Left renal cortex interstitium (tissue), 4 donors: ENCODE measurements at places on chromosomes 2 and 18. TPM values are rescaled to one million over a fixed set of nuclear protein-coding genes. Genes with fewer than 3 reads are reported as not detected.

GRCh38 chr2:39419282-39420223, 17.5 kb downstream of the MAP4K3 start:
- DNase-seq, result no peak

- no peak for DNase-seq
Measured at GRCh38 chr2:41937921-41938708, 109.7 kb upstream of the PKDCC start.

GRCh38 chr2:1567556-1568344, 154.5 kb downstream of the TPO start:
- DNase-seq, result no peak

GRCh38 chr18:48837676-48838075, 113.1 kb downstream of the SMAD7 start:
- DNase-seq, result no peak

- DNase-seq, result no peak
Measured at GRCh38 chr18:10057894-10058791, 144.3 kb downstream of the VAPA start.

DNA sequence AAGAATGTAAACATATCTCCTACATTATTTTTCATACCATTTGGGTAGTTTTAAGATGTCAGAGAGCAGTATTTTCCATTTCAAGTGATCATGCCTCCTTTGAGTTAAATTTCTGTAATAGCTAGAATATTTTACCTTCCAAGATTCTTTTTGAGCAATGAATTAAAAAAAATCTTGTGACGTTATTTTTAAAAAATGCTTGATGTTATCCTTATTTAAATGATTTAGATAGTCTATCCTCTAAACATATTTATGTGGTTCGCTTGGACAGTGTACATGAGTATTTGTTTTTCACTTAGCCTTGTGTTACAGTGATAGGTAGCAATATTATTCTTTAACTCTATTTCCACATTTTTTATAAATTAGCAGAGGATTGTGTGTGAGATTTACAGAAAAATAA, 639.2 kb upstream of the CDH2 start:
- no peak for DNase-seq

GRCh38 chr18:13287372-13287771, 68.8 kb downstream of the LDLRAD4 start:
- DNase-seq, result no peak

GRCh38 chr18:13577781-13578180, 148.6 kb downstream of the FAM210A start:
- DNase-seq, result no peak

L3MBTL4 gene
- polyA plus RNA-seq, result 5.9 TPM

GRCh38 chr18:5036523-5036922, 160.5 kb downstream of the AKAIN1 start:
- DNase-seq, result no peak
